ENCODE measurements at places on chromosomes 11 and 22.
A peak's percentile ranks its signal among the peaks of the same experiment; 100 is the strongest.

DNA sequence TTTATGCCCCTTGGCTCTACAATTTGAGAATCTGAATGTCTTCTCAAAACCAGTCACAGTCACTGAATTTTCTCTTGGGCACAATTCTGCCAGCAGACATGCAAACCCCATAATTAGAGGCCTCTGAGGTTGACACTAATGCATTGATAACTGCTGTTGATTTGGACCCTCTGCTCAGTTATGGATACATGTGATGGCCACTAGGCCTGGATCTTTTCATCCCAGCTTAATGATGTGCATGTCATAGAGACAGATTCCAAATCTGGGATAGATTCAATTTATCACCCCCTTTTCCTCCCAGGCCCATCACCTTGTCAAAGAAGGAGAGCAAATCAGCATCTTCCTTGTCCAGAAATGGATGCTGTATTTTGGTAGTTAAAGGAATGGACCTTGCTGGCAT, 92.2 kb downstream of the C11orf91 start:
- DNase-seq, result no peak

GRCh38 chr11:59698506-59698905, 15.1 kb downstream of the OR10V1 start:
- DNase-seq, result no peak

DNA sequence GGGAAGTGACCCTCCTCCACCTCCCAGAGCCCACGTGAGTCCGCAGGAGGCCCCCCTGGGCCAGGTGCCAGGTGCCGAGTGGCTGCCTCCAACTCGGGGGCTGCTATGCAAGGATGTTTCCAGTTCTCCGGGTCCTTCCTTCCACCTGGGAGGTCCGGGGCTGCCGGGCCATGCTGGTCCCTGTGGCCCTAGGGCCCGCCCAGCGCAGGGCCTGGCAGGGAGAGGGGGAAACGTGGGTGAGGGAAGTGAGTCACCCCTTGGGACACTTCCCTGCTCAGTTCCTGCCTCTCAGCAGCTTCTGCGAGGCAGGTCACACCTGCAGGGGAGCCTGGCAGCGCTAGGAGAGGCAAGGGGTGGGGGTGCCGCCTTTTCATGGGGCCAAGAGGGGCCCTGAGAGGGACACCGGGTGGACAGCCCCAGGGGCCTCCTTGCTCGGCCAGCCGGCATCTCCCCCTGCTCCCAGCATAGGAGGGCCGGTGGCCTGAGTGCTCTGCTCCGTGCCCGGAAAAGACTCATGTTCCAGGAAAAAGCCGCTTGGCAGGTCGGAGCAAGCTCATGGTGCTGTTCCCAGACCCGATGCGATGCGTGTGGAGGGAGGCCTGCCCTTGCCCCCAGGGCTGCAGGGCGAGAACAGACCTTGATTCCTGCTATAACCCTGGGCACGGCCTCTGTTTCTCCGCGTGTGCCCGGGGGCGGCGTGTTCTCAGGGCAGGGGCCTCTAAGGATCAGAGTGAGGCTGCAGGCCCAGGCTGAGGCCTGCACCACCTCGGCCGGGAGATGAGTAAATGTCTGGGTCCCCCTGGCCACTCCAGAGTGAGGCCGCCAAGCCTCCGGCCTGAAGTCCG, 30.3 kb upstream of the WNT7B start:
- peak; percentile 51 for DNase-seq

- peak; percentile 44 for DNase-seq
These were observed 101.0 kb downstream of the PDE2A start for GRCh38 chr11:72573072-72573854.

DNA sequence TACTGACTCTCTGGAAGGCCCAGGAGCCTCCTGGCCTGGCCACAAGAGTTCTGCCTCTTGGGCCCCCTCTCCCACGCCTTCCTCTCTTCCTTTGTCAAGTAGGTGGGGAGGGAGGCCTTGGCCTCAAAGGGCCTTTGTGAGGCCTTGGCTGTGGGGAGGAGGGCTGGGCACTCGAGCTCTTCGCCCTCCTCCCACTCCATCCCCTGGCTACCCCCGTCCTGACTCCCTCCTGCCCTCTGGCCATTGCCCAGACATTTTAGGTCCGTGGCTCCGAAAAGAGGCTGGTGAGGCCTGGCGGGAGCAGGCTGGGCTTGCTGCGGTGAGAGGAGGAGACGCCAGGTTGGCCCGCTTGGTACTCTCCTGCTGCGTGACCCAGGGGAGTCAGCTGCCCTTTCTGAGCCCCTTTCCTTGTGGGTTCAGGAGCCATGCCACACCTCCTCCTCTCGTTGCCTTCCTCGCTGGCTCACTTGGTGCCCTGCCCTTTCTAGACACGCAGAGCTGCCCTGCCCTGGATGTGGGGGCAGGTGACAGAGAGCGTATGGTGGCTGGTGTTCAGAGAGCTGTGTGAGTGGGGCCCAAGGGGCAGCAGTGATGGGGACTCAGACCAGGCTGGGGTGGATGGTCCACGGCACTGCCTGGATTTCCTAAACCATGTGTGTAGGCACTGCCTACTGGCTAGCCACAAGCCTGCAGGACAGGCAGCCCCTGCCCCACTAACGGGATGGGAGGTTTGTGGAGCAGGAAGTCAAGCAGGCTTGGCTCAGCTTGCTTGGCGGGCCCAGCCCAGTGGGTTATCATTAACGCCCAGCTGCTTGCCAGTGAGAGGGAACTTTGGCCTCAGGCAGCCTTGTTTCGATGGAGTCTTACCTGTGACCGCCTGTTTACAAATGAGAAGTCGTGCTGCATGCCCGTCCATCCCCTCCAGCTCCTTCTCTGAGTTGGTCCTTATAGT, 15.8 kb upstream of the OMP start:
- no peak for DNase-seq

- DNase-seq, result no peak
These were observed 106.7 kb downstream of the APIP start for GRCh38 chr11:34809191-34810106.

GRCh38 chr11:94768602-94769541, 716 bp downstream of the AMOTL1 start:
- peak; percentile 24 for DNase-seq

DNA sequence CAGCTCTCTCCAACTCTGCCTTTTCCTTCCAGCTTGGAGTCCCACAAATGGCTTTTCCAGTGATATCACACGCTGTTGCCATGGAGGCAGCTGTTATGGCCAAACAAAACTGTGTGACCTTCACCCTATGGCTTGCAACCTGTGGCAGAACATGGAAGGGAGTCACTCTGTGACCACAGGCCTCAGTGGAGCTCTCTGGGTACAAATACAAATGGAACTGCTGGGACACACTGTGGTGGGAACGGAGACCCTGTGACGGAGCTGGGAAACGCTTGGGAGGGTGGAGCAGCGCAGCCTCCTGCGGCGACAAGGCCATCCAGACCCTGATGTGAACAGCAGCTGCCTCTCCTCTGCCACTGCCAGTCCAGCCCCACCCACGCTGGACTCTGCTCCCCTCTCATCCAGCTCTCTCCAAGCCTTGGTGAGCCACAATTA, 162.5 kb downstream of the ETS1 start:
- DNase-seq, result no peak

- peak; percentile 66 for DNase-seq
These were observed 41.1 kb downstream of the GRAMD4 start for GRCh38 chr22:46661221-46661851.

DNA sequence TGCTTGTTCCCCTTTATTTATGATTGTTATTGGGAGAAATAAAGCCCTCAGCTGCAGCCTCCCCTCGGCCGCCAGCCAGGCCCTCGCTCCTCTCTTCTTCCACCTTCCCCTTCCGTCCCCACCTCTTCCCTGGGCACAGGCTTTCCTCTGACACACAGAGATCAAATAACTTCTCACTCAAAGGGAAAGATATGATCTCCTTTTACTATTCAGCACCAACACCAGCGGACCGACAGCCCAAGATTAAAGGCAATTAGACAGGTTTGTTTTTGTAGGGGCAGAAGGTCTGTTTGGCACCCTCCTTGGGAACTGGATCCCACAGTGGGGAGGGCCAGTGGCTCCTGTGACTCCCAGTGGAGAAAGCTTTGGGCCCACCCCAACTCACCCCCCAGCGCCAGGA, 23.0 kb downstream of the NECTIN1 start:
- DNase-seq, result no peak

DNA sequence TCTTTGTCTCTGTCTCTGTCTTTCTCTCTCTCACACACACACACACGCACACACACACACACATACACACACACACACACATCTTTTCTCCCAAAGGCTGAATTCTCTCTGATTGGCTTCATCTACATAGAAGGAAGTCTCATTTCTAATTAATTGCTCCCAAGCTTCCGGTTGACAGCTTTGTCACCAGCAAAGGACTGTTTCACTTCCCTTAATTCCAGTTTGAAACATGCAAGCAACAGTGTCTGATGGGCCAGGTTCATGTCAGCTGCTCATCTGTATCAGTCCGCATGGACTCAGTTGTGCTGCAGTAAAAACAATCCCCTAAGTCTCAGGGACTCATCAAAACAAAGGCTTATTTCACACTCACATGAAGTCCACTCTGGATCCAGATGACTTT, 16.2 kb upstream of the PVALB start:
- no peak for DNase-seq

DNA sequence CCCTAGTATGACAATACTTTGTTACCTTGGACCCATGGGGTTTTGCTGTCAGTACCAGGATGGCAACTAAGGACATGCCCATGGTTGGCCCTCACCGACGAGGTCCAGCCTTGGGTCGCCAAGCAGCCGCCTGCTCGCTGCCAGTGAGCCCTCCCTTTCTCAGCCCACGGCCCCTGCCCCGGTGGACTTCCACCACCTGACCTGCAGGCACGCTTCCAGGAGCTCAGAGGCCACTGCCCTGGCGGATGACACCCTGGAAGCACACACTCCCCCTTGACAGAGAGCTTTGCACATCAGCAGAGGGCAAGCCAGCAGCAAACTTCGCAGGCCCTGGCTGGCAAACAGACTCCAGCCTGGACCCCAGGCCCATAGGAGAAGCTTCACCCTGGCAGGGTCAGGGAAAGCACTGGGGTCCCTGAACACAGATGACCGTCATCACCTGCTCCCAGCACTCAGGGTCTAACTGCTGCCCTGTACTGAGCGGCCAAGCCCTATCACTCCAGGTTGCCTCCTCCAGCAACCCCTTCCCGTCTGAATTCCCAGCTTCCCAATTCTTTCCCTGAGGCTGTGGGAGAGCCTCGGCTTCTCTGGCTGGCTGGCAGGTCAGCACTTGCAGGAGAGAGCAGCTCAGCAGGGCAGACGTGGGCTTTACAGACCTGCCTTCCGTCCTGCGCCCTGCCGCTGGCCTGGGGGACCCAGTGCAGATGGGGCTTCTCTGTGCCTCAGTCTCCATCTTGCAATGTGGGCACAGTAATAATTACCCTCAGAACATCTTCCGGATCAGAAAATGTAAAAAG, 2.7 kb upstream of the PPARA start:
- DNase-seq, result no peak

- no peak for DNase-seq
These were observed 621.2 kb upstream of the CHORDC1 start for GRCh38 chr11:90844041-90844440.

DNA sequence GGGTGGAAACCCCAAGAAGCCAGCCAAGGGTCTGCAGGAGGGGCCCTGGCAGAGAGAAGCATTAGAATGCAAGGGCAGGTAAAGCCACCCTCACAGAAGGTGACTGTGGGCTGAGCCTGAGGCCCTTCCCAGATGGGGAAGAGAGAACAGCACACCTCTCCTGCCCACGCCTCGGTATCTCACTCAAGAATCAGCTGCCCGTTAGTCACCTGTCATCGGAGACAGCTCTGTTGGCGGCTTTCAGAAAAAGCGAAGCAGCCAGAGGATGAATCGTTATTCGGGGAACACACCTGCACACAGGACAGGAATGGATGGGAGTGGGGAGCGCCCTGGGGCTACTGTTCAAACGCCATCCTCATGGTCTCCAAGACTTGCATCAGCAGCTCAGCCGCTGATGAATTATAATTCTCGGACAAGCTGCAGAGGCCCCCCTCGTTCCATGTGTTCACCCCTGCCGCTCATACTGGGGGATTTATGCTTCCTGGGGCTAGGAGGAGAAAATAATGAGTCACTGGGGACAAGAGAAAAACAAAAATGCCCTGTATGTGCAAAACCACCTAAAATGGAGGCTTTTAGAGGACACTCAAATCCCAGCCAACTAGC, 21.6 kb upstream of the TMA7B start:
- peak; percentile 75 for DNase-seq

GRCh38 chr11:43576803-43577521, 103.6 kb upstream of the HSD17B12 start:
- DNase-seq, result no peak

GRCh38 chr22:43666457-43666856, 145.6 kb downstream of the EFCAB6 start:
- no peak for DNase-seq

GRCh38 chr22:32204856-32205722, at the start of gene RFPL2:
Gene RFPL2, minus strand, starts transcription at chr22:32205073. Its CDS starts 2,622 bp downstream, at chr22:32202451.
- DNase-seq, result peak; percentile 43

GRCh38 chr11:16603890-16604793, 134.3 kb upstream of the C11orf58 start:
- DNase-seq, result peak; percentile 21

GRCh38 chr11:47905358-47906059, 57.4 kb upstream of the NUP160 start:
- no peak for DNase-seq

DNA sequence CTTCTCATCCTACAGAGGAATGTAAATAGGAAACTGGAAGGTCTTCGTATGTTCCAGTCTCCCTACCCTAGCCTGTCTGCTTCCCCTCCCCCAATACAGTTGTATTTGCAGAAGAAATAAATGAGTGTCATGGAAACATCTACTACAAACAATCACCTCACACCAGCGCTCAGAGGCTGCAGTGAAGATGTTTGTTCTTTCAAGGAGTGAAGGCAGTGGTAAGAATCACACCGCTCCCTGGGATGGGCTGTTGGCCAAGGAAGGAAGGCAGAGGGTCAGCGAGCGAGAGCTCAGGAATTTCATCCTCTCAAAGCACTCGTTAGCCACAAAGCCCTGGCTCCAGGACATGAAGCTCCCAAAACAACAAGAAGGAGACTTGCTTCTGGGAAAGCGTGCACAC, 1.1 kb upstream of the IGSF9B start:
- no peak for DNase-seq

GRCh38 chr11:30192620-30193019, 38.2 kb upstream of the FSHB start:
- DNase-seq, result no peak

GRCh38 chr11:134730101-134730500, 318.1 kb upstream of the B3GAT1 start:
- no peak for DNase-seq

DNA sequence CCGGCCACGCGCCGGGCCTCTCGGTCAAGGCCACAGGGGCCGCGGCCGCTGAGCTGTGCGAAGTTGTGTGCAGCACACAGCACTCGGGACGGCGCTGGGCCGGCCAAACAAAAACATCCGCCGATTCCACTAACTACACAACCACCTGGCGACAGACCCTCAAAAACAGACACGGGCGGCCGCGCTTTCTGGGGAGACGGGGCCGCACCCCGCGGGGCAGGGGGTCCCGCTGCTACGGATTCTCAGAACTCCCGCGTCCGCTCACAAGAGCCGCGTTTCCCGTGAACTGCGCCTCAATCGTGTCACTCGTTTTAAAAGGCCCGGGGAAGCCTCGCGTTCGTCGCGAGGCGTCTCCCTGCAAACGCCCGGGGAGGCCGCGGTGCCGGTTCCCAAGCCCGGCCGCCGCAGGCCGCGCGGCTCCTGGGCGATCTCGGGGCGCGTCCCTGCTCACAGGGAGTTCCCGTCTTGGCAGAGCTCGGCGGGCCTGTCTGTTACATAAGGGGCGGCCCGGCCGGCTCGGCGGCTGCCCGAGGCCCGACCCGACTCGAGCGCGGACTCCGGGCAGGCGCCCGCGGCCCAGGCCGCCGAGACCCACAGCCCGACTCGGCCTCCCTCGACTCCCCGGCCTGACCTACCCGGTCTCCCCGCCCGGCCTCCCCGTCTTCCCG, 936 bp downstream of the BRD1 start:
- peak; percentile 61 for DNase-seq

All from activated T-cell treated with anti-CD3 and anti-CD28 coated beads, Interleukin-2, amount 50 U/mL, for 48 hours (primary cell).